ENCODE measurements at places on chromosomes 1 and 21.
A peak's percentile ranks its signal among the peaks of the same experiment; 100 is the strongest.

DNA sequence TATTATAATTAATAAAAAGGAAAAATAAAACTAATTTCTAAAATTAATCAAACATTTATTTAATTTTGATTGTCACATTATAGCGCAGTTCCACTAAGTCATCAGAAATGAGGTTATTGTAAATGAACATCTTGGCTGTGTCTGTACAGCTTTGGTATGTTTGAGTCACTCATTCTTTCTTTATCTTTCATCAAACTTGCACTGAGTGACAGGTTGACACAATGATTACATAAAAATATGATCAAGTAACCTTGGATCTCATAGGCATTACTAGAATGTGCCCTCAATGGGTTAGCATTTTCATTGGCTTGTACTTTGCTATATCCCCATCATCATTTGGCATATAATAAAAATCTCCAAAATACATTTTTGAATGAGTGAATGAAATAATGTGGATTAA, 1353.2 kb upstream of the ADGRL2 start:
- no peak for DNase-seq

DNA sequence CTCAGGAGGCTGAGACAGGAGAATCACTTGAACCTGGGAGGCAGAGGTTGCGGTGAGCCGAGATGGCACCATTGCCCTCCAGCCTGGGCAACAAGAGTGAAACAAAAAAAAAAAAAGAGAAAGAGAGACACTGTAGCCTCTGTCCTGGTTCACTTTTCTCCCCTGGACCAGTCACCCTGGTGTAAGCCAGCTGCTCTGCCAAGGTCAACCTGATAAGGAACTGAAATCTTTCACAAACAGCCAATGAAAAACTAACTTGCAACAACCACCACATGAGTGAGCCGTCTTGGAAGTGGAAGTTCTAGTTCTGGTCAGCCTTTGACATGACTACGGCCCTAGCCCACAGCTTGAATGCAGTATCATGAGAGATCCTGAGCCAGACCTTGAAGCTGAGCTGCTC, 36.8 kb upstream of the CXADR start:
- DNase-seq, result no peak

GRCh38 chr21:34333121-34333739, 30.6 kb upstream of the KCNE2 start:
- no peak for DNase-seq

- no peak for DNase-seq
Measured at GRCh38 chr1:234620272-234621126, 10.5 kb upstream of the IRF2BP2 start.

GRCh38 chr1:163035446-163036249, 33.5 kb upstream of the RGS4 start:
- no peak for DNase-seq

- DNase-seq, result no peak
Measured at GRCh38 chr1:117629625-117630422, 24.0 kb downstream of the TENT5C start.

DNA sequence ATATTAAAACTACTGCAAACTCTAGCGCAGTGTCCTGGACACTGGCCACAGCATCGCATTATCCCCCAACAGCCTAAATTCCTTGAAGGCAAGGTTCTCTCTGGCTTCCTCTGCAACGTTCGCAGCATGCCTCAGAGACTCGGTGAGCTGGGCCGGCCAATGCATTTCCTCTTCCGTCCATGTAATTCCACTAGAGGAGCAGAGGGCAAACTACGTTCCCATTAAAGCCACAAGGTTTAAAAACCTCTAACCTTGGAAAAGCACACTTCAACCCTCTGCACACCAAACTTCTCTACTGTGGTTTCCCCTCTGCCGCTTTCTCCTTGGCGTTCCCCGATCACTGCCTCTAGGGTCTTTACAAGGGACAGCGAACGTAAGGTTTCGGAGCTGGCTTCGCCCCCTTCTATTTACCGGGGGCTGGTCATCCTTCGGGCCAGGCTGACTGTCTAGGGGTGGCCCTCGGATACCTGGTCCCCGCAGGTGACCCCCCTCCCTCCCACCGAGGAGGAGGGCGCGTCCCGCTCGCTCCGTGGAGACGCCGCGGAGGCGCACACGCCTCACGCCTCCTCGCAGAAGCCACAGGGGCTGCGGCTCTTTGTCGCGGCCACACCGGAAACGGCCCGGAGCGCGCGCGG, 456 bp upstream of the SMYD2 start:
- peak; percentile 72 for DNase-seq

DNA sequence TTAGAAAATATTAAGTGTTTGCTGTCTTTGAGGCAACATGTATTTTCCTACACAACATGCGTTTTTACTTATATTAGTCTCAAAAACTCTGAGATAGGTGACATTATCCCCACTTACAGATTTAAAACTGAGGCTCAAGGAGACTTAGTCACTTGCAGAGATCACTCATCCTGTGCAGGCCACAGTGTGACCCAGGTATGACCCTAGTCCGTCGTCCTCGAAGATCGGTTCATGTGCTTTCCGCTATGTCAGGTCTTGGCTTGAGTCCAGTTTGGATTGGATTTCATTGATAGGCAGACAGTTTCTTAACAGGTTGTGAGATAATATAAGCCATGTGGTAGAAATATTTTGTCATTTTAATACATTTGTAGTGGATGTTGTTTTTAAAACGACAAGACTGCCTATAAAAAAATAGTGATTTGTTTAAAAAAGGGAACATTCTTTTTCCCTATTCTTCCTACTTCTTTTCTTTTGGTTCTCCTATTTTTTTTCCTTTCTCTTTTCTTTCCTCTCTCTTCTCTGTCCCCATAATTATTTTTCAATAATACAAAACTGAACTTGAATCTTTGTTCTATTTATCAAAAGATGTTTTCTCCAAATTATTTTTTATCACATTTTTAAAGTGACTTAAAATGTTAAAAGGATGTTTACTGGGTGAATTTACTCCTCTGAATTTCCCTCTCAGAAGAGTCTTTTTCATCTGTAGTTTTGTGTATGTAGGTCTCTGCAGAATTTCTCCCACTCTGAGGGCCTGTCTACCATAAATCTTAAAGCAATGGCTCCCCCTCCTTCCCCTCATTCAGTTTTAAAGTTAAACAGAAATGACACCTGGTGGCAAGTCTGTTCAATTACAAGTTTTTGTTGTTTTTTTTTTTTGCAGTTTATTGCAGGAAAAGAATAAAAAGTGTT, 81.8 kb downstream of the PHTF1 start:
- DNase-seq, result no peak

- no peak for DNase-seq
Measured at GRCh38 chr1:208235982-208236761, 8.0 kb downstream of the PLXNA2 start.

DNA sequence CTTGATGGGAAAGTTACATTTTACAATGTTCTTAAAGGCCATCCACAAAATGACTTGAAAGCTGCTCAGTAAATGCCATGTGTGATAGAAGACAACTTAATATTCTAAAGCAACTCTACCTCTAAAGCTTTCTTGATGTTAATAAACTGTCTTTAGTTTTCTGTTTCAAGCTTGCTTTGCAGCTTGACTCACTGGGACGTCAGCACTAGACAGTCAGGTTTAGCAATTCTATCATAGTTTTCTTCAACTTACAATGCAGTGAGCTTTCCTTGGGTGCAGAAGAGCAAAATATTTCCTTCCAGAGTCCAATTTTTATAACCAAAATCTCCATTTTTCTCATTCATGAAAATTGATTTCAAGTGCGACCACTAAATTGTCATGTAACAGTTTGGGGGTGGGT, 273.1 kb downstream of the NTNG1 start:
- DNase-seq, result no peak

- DNase-seq, result no peak
Measured at GRCh38 chr1:64826991-64827390, 82.1 kb downstream of the RAVER2 start.

- no peak for DNase-seq
Measured at GRCh38 chr1:114130846-114131525, 22.7 kb downstream of the SYT6 start.

DNA sequence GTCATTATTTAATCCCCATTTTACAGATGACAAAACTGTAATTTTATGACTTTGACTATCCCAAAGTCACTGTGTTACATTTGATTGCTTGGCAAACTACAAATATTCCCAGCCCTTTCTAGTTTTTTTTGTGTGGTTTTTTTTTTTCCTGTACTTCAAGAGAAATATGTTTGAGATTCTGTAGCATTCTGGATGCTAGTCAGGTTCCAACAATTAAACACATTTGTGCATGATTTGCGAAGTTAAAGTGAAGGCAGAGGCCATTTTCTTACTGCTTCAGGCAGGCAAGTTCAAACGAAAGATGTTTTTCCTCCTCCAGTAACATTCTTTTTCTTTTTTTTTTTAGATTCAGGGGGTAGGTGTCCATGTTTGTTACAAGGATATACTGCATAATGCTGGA, 107.9 kb upstream of the SERTAD4 start:
- no peak for DNase-seq

DNA sequence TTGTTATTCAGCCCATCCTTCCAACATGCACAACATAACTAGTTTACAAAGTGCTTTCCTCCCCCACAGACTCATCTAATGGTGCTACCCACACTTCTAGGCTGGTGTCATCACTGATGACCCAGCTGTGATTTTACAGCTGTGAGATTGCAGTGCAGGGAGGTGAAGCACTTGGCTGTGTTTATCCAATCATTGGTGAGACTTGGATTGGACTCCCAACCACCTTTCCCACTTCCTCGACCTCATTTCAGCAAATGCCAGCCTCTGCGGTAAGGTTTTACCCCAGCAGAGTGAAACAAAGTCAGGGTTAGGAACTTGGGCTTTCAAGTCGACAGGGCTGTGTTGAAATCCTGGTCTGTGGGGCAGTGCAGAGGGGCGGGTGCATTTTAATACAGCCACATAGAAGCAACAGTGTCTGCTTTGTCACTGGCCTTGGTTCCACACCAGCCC, 22.1 kb downstream of the ECHDC2 start:
- DNase-seq, result no peak

DNA sequence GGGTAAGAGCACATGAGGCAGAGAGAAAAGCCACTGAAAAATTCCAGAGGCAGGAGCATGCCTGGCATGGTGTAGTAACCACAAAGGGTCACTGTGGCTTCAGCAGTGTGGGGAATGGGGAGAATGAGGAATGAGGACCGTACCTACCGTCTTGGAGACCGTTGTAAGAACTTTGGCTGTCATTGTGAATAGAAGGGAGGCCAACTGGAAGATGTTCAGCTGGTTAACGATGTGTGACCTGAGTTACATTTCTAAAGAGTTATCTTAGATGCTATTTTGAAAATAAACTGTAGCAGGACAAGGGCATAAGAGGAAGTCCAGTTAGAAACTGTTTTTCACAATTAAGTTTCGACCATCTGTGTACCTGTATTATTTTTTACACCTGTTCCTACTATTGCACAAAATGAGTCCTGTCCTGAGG, 365.5 kb upstream of the SGIP1 start:
- DNase-seq, result no peak

- no peak for DNase-seq
Measured at GRCh38 chr1:176994931-176995596, 169.4 kb downstream of the ASTN1 start.

GRCh38 chr21:33208534-33208933, 21.2 kb upstream of the IFNAR2 start:
- DNase-seq, result no peak

DNA sequence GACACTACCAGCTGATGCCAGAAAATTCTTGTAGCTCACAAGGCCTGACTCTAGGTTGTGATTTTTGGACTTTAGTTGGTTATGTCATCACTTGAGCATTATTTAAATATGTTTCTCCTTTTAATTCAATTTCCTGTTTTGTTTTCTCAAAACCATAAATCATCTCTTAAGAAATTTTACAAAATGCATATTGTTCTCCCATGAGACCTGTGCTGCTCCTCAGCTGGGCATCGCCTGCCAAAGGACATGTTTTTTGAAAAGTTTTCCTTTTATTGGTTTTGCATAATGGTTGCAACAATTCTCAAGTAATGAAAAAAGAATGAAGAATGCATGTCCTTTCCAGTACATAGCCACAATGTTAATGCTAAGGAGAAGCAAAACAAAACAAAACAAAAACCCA, 204.7 kb upstream of the LYPLAL1 start:
- DNase-seq, result no peak

DNA sequence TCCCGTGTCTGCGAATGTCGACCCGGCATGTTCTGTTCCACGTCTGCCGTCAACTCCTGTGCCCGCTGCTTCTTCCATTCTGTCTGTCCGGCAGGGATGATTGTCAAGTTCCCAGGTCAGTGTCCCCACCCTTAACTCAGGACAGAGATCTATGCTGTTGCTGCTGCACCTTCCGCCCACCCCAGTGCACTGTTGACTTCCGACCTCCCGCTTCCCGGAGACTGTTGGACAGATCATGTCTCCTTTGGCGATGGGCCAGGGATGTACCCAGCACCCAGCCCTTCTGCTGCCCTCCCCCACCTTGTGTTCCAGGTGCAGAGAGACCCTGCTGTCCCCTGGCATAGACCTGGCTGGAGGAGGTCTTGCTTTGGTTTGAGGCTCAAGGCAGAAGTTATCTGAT, 41.3 kb downstream of the TNFRSF8 start:
- DNase-seq, result no peak

DNA sequence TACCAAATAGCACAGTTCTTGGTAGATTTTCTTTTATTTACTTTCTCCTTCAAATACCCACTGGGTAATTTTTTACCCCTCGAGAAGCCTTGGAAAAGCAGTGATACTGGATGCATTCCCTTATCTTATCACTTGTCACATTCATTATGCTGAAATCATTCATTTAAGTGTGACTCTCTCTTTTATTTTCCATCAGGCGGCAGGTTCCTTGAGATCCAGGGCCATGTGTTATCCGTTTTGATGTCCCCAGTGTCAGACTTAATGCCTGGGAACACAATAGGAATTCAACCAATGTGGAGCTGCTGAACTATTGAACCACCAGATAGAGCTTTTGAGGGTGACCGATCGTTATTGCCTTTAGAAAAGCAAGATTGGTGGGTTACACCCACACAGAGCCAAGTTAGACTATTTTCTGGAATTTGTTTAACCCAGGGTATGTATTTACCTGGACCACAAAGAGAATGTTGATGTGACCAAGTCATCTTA, 51.5 kb upstream of the ATP5PO start:
- no peak for DNase-seq

GRCh38 chr1:10171105-10171767, 39.1 kb upstream of the KIF1B start:
- DNase-seq, result no peak

DNA sequence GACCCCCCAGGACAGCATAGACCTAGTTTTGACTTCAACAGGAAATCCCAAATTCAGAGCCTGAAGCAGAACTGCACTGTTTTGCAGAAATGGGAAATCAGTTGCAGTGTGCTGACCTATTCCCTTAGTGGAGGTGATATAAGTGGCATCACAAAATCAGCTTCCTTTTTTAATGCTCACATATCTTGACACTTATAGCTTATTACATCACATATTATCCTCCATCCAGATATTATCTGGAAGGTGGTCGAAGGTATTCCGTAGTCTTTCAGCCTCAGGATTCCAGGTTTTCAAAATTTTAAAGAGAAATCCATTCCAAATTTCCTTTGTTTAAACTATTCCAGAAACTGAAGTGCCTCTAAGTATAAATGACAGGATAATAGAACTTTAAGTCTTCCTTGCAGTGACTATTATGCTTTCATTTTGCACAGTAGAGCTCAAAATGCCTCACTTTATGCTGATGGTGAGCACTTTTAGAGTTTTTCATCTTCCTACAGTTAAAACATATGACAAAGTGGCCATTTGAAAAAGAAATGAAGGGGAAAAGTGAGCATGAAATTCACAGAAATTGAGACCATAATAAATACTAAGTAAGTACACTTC, 106.4 kb upstream of the DPYD start:
- DNase-seq, result no peak

- DNase-seq, result no peak
Measured at GRCh38 chr1:17875171-17875881, 120.2 kb downstream of the ACTL8 start.

Measured in stimulated activated effector memory CD8-positive, alpha-beta T cell treated with anti-CD3 and anti-CD28 coated beads, Interleukin-12 subunit alpha, Interleukin-12 subunit beta, amount 100 ng/mL, for 72 hours (primary cell).